NK-92 treated with Interleukin-12 subunit alpha and Interleukin-12 subunit beta, amount 100 ng/mL, for 24 hours (cell line): ENCODE measurements at places on chromosomes 11 and 22.

GRCh38 chr22:44342347-44342956 is 29.7 kb upstream of the SHISAL1 start:
- no peak for DNase-seq

DNA sequence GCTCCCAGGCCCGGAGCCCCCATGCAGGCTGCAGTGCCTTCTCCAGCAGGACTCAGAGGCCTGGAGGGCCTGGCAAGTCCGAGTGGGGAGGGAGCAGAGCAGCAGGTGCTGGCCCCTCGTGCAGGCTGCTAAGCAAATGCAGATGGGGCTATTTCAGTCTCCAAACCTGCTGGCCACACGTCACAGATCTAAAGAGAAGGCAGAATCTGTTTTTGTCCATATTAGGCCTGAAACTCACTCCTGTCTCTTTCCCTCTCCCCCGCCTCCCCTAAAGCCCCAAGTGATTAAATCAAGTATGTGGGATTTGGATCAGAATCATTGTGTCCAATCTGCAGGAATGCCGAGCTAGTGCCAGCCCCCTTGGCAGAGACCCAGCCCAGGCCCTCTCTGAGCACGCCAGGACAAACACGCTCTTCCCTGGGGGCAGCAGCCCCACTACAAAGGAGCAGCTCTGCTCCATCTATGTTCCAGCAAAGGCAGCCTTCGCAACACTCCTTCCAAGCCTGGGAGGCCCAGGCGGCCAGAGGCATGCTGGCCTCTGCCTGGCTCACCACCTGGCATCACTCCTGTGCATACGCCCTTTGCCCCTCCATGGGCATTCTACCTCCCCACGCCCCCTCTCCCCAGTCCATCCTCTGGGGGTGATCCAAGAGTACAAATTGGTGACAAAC is 26.5 kb downstream of the RPL27A start:
- no peak for DNase-seq

DNA sequence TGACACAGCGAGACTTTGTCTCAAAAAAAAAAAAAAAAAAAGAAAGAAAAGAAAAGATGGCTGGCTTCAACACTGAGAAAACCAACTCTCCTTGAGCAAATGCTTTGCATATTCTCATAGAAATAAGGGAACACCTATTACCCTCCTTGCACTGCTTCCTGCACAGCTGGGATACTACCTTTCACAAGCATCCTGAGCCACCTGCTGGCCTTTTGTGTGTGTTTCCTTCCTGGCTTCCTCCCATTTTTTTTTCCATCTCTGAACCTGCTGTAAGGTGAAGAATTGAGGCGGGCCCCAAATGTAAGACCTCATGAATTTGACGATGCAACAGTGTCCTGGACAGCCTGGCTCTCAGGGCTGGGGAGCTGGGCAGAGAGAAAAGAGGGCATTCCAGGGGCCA is 1.9 kb upstream of the RFPL3 start:
- DNase-seq: no peak

GRCh38 chr11:23973244-23973643 is 523.6 kb upstream of the LUZP2 start:
- DNase-seq: no peak

GRCh38 chr11:6025056-6025455 is 5.5 kb downstream of the OR56A1 start:
- no peak for DNase-seq

DNA sequence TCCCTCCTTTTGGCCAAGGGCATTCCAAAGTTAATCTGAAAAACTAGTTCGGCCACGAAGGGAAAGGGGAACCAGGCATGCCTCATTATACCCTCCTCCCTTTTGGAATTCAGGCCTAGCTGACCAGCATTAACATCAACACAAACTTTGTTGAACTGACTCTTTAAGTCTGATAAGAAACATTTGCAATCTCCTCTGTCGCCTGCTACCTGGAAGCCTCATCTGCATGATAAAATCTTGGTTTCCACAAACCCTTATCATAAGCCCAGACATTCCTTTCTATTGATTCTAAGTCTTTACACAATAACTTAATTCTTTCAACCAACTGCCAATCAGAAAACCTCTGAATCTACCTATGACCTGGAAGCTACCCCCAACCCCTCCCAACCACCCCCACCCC is 11.4 kb downstream of the POGLUT3 start:
- DNase-seq: no peak

DNA sequence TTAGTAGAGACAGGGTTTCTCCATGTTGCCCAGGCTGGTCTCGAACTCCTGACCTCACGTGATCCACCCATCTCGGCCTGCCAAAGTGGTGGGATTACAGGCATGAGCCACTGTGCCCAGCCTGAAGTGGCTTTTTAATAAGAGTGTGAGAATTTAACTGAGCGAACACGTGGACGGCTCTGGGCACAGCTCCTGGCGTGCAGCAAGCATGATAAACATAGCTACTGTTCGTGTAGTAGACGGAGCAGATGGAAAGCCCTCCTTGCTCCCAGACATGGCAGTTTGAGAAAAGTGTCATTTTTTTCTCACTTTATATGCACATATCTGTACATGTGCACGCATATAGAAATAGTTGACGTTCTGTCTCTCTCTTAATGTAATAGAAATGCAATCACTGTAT is 7.0 kb downstream of the EMID1 start:
- no peak for DNase-seq

GRCh38 chr11:84780689-84781293 is 846.4 kb downstream of the DLG2 start:
- DNase-seq: no peak

DNA sequence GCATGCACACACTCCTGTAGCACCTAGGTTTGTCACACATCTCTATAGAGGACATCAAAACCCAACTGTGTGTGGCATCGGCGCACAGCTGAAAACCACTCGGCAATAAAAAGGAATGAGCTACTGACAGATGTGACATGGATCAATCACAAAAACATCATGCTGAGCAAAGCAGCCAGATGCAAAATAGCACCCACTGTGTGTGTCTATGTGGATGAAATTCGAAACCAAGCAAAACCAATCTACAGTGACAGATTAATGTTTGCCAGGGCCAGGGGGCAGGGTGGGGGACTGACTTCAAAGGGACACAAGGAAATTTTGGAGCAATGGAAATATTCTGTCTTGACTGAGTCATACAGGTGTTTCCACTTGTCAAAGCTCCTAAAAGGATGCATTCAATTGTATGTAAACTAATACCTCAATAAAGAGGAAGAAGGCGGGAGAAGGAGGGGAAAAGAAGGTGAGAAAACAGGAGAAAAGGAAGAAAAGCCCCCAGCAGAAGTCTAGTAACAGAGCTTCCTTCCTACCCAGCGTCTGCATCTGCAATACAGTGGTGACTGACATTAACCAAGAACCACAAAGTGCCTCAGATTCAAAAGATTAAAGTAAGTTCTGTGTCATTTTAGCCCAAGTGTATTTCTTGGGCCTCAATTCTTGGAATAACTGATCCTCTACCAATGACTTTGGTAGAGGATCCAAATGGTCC is 49.8 kb downstream of the PACSIN2 start:
- no peak for DNase-seq

- DNase-seq: no peak
Observed at GRCh38 chr11:11731311-11732083, 109.7 kb upstream of the GALNT18 start.

DNA sequence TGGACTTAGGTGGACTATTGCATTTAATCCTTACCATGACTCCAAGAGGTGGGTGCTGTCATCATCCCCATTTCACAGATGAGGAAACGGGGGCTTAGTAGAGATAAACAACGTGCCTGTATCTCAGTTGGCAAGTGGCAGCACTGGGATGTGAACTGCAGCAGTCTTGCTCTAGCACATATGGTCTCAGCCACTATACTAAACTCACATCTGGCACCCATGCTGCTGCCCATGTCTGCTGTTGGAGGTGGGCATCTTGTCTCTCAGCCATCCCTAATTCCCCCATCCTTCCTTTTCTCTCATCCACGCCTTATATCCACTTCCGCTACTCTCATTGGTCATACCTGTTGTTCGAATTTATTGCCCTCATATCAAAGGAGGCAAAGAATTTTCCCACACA is 3.8 kb downstream of the PRG3 start:
- DNase-seq: no peak

DNA sequence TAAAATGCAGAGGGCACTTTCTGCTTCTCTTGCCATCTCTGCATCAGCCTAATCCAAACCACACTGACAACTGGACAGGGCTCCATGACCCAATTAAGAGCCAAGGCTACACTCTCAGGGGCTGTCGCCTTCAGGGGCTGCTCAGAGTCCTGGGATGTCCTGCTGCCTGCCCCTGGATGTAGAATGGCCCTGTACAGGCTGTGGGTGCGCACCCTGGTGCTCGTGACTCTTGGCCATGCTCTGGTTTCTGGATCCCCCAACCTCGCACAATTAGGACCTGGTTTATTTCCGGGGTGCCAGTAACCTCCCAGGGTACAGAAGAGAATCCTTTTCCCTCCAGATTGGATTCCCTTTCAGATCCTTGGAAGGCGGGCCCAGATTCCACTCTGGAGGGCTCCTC is 11.3 kb downstream of the IFT27 start:
- DNase-seq: no peak

DNA sequence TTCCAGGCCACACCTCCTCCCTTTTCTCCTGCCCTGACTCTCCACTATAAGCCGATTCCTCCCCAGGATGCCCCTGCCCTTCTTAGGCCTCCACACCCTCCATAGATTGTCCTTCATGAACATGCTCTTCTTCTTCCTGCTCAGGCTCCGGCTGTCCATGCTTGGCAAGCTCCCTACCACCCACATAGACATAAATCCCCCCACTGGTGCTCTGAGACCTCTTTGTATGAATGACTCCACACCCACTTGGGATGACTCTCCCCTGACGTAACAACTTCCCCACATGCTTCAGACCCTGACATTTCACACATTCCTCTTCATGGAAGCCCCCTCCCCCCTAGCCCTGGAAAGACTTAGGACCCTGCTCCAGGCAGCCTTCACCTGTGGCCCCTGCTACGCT is 542.5 kb upstream of the LARGE1 start:
- DNase-seq: no peak

DNA sequence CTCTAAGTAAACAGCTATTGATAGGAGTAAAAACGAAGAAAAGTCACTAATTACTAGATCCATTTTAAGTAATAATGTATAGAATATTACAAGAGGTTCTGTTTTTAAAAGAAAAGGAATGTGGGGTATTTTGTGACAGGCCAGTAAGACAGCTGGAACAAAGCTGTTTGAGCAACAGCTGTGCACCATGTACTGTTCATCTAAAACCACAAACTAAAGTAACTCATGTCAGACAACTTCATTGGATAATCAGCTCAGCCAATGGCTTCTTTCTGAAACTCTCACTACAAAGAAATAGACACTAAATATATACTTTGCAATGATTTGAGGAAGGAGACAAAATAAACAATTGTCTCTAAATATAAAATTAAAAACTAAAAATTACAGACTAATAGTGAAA is 16.1 kb downstream of the RRAS2 start:
- DNase-seq: no peak

- DNase-seq: no peak
Observed at GRCh38 chr11:75424396-75424795, 8.6 kb downstream of the KLHL35 start.

DNA sequence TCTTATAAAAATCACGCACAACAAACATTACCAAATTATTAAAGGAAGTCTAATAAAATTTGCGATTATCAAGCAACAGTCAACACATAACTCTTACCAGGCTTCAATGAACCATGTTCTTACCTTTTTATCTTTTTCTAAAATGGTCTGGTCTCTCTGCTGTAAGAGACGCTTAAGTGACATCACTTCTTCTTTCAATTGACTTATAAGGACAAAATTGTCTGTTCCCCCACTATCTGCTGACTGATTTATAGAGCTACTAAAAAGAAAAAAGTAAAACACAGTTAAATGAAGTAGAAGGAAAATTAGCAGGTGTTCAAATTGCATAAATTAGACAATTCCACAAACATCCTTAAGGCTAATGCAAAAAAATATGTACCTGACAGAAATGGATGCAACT is 10.9 kb downstream of the FAM76B start:
- no peak for DNase-seq

DNA sequence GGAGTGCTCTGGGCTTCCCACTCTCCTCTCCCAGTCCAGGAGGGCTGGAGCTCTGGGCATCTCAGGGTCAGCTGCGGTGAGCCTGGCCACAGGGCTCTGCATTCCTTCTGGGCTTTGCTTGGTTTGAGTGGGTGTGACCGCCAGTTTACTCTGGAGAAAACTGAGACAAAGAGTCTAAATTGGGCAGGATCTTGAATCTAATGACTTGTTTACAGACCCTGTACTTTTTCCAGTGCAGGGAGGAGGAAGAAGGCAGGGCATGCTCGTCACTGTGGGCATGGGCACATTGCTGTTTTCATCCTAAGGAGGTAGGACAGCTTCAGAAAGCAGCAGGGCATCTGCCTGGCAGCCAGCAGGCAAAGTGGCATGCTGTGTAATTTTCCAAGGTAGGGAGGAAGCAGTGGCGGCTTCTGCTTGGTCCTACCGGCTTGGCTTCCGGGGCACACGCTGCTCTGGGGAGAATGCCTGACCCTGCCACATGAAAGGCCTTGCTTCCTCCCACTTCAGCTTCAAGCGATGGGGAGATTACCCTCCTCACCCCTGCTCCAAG is 22.9 kb downstream of the FLI1 start:
- no peak for DNase-seq

DNA sequence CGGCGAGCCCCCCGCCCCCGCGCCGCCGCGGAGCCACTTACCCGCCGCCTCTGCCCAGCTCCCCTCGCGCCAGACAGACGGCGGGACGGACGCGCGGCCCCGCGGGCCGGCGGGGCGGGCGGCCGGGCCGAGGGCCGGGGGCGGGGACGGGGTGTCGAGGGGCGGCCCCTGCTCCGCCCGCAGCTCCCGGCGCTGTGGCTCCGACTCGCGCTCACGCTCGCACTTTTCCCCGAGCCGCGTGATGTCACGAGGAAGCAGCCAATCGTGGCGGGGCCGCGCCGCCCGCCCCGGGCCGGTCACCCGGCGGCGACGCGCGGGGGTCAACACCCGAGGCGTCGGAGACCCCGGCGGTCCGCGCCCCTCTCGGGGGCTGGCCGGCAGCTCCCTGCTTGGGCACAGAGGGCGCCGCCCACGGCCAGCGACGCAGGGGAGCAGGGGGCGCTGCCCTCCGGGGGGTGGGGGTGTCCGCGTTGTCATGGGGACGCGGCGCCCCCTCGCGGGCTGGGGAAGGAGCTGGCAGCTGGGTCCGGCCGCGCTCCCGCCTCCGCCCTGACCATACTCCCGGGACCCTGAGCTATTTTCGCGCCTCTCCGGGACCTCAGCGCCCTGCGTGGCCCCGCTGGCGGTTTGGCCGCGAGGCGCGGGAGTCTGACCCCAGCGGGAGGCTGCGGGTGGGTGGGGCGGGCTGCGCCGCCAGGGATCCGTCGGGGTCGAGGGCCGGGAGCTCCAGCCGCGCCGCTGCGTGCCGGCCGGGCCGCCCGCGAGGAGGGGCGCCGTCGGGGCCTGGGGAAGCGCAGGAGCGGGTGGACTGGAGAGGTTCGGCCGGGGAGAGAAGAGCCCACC is at the start of gene CHRM4:
CHRM4 (minus strand) TSS at position 199 of the 843 bp plus-strand sequence. CDS start 5,219 bp downstream, outside the sequence.
- no peak for DNase-seq

- DNase-seq: no peak
Observed at GRCh38 chr22:49303781-49304461, 523.8 kb downstream of the BRD1 start.
